Osteocyte (in vitro differentiated cells): ENCODE measurements at places on chromosomes 7 and 10.

DNA sequence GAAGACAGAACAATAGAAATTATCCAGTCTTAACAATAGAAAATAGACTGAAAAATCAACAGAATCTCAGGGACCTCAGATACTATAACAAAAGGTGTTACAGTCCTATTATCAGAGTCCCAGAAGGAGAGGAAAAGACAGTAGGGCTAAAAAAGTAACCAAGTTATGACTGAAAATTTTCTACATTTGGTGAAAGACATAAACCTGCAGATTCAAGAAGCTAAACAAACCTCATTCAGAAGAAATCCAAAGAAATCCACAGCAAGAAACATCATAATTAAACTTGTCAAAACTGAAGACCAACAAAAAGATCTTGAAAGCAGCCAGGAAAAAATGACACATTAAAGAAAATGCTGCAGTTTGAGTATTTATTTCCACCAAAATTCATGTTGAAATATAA lies 41.9 kb downstream of the HECTD2 start:
- no peak for DNase-seq

GRCh38 chr10:96339956-96340904 lies 18.6 kb downstream of the OPALIN start:
- DNase-seq: no peak

DNA sequence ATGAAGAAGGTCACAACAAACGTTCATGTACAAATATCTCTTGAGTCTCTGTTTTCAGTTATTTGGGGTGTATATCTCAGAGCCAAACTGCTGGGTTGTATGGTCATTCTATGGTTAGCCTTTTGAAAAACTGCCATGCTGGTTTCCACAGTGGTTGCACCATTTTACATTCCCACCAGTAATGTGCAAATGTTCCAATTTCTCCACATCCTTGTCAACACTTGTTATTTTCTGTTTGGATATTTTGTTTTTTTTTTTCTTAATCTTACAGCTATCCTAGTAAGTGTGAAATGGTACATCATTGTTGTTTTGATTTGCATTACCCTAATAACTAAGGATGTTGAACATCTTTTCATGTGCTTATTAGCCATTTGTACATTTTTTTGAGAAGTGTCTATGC lies 13.0 kb upstream of the C1GALT1 start:
- no peak for DNase-seq

- no peak for DNase-seq
Observed at GRCh38 chr10:87060280-87060928, 34.2 kb downstream of the GLUD1 start.

DNA sequence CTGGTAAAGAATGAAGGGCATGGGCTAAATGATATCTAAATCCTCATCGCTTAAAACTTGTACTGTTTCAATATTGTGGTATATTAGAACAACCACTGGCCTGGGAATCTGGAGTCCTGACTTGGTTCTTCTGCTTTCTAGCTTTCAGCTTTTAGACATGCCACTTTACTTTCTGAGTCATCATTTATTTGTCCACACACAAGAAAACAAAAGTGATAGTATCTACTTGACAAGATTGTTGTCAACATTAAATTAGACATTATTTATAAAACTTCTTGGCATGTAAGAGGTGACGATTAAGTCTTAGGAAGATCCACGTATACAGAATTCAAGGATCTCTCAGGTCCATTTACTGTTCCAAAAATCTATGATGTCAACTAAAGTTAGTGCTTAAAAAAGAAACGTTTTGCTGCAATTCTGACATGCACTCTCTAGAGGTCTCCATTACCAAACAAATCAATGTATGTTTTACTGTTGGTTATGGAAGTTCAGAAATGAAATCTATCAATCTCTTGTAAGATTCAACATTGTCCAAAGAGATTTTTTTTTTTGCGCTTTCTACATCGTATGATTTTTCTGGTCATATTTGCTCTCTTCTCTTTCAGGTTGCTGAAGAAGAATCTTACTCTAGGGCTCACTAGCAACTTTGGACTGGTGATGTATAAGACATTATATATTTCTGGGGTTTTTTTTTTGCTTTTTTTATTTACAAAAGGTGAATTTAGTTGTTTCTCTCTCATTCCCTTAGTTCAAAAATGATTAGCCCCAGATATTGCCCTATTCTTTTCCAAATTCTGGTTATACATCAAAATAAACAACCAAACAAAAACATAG lies 53.6 kb upstream of the DYNC1I1 start:
- no peak for DNase-seq

- no peak for DNase-seq
Observed at GRCh38 chr7:28026237-28026636, 154.4 kb downstream of the JAZF1 start.

DNA sequence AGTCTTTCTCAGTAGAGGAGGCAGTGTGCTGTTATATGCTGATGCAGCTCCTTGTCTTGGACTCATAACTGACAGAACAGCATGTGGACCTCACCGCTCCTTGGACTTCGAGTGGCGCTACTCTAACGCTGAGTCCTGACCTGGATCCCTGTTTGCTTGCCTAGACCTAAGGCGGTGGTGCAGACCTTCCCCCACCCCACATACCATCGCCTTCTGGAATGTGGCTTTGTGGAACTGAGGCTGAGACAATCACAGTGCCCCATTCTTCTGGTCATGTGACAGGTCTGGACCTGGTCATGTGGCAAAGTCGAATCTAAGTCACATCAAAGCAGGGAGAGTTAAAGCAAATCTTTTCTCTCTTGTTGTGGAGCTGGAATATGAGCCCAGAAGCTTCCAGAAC lies 190.7 kb upstream of the MKI67 start:
- peak; percentile 63 for DNase-seq

GRCh38 chr10:48801001-48801421 lies 116.3 kb downstream of the WDFY4 start:
- no peak for DNase-seq

DNA sequence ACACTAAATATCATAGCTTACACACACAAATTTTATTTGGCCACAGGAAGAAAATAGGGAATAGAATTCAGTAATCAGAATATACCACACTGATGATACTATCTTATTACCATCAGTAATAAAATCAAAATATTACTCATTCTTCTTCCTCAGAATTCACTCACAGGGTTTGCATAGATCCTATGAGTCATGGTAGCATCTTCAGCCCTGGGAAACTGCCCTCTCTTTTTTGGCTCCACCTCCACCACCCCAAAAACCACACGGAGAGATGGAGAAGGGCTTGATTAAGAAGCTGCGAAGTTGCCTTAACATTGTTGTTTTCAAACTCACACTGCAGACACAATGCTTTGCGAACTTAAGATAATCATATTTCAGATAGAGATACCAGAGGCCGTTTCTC lies 154.1 kb upstream of the AHR start:
- no peak for DNase-seq

DNA sequence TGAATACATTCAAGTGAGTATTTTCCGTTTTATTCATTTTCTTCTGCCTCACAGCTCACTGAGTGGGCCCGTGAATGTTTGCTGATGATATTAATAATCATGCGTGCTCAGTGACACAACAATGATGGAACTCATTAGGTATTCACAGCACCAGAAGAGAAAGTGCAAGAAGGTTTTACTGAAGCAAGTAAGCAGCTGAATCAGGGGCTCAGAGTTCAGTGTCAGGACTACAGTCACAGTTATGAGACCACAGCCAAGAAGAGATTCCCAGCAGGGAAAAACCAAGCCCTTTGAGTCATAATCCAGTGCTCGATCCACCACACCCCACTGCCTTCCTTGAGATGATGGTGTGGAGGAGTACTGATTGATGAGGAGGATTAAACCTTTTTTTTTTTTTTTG lies 247.4 kb downstream of the KIAA1217 start:
- DNase-seq: no peak

DNA sequence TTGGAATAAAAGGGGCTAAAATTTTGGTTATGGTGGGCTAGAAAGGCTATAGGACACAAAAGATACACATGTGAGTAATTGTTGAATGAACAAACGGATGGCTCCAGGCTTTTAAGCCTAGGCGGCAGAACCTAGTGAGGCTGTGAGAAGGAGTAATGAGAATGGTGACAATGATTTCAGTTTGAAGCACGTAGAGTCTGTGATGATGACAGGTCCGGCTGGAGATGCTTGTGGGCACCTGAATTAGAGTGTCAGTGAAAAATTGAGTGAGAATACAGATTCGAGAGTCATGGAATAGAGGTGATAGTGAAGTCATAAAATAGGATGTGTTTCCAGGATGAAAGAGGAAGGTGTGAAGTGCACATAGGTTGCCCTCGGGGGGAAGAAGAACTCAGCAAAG lies 170.6 kb downstream of the TMEM178B start:
- DNase-seq: no peak

GRCh38 chr10:111990734-111991133 lies 192.8 kb downstream of the GPAM start:
- DNase-seq: no peak

DNA sequence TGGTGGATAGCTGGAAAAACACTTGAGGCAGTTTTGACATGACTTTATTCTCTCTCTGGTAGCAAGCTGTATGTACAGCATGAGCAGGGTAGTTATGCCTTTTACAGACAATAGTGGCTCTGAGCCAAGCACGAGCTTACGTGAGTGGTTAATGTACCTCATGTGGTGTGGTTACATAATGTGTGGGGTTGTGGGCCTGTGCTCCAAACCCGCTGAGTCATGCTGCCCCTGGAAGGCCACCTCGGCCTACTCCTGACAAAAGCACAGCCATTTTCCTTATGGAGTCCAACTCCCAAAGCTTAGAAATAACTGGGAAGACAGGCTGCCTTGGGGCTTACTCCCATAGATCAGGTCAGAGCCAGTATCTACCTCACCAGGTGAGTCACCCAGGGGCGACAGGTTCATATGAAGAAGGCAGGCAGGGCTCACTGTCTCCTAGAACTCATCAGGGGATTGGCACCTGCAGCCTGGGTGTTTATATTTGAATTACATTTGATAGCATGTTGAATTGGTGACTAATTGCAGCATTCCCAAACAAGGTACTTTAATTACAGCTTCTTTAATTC lies 404.5 kb downstream of the ADRA2A start:
- no peak for DNase-seq

GRCh38 chr7:9307131-9307530 lies 873.7 kb downstream of the NXPH1 start:
- no peak for DNase-seq

DNA sequence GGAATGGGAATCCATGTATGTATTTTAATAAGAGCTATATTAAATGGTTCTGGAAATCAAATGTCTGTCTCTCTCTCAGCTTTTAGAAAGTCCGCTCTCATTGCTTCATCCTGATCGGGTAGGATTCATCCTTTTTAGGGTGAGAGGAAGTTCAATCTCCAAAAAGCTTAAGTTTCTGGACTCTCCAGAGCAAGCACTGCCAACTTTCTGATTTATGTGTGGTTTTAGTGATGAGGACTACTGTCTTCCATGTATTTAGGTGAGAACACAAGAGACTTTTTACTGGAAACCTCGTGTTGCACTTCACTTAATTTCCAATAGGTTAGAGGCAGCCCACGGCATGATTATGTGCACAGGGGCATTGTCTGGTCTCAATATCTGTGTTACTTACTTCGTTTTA lies 267.9 kb downstream of the SUGCT start:
- no peak for DNase-seq

DNA sequence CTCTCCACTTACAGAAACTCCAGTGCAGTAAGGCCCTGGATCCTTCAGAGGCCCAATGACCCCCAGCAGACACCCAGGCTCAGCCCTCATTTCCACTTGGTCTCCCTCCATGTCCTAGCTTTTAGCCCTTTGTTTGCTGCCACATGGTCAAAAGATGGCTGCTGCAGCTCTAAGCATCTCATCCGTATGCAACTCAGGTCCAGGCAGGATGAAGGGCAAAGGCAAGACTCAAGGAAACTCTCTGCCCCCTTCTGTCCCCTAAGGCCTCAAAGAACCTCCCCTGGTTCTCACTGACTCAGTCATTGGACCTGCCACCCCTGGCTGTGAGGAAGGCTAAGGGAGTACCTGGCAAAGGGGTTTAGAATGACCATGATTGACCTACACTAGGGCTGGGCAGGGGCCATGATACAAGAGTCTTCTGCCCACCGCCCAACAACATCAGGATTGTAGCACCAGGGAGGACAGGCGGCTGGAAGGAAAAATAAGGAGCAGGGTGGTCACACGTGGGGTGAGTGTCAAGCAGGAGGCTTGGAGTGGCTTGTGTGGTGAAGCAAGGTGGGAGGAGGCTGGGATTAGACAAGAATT lies 303.8 kb upstream of the ZMIZ1 start:
- no peak for DNase-seq

DNA sequence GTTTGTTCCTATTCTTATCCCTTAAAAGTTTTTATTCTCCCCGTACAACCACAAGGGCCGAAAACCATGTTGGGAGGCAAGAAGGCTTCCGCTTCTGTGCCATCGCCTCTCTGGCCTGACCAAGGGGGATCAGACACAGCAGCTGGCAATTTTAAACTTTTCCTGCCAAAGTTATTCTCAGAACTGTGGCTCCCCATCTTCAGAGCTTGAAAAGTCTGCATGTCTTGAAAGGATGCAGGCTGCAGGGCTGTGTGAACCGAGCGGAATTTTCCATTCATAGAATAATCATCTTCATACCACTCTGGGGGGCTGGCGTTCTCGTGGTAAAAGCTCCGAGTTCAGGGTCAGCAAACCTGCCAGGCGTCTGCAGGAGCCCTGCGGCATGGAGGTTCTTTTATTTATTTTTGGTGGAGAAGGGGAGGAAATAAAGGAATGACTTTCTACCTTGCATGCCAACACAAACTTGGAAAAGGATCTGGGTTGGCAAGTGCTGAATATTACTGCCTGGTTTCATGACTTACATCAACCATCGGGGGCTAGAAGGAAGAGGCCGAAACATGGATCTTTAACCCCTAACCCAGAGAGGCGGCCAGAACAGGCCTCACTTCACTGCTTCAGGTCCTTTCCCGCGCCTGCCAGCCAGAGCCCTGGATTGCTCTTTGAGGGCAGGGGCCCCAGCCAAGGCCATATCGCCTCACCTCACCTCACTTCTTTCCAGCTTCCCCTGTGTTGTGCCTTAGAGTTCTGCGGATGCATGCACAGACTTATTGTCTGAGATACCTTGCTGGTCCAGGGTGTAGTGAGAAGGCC lies 3.0 kb upstream of the NANOS1 start:
- DNase-seq: no peak

DNA sequence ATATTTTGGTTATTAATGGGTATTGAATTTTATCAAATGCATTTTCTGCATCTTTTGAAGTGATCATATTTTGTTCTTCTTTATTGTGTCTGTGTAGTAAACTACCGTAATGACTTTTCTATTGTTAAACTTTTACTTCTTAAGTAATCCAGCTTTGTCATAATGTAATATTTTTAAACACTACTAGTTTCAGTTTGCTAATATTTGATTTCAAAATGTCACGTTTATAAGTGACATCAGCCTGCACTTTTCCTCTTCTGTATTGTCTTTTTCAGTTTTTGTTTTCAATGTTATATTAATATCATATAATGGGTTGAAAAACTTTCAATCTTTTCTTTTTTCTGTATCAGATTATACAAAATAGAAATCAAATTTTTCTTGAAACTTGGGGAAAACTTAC lies 71.6 kb upstream of the ANKRD1 start:
- DNase-seq: no peak

GRCh38 chr10:98516352-98516751 lies 69.6 kb upstream of the HPS1 start:
- DNase-seq: no peak

GRCh38 chr7:32500922-32501341 lies 5.6 kb downstream of the AVL9 start:
- DNase-seq: no peak

- DNase-seq: no peak
Observed at GRCh38 chr10:28754930-28755718, 77.8 kb downstream of the BAMBI start.

- DNase-seq: no peak
Observed at GRCh38 chr7:33039257-33039902, 23.2 kb downstream of the NT5C3A start.
